ENCODE measurements at places on chromosomes 5 and 9.

DNA sequence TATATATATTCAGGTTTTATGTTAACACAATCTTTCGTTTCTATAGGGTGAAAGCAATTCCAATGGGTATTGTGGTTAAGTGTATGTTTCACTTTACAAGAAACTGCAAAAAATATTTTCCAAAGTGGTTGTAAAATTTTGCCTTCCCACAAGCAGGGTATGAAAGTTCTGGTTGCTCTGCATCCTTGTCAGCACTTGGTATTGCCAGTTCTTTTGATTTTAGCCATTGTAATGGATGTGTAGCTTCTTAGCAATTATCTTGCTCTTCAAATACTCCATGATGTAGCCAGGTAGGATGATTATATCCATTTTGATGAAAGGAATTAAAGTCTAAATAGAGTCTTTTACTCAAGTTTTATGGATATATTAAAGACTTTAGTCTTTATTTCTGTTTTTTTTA is 9.1 kb upstream of the ADAM19 start:
- DNase-seq = no peak

GRCh38 chr5:120504057-120504456 is 40.0 kb downstream of the PRR16 start:
- DNase-seq = no peak

- DNase-seq = no peak
Observed at GRCh38 chr5:138445547-138446271, 6.9 kb downstream of the REEP2 start.

DNA sequence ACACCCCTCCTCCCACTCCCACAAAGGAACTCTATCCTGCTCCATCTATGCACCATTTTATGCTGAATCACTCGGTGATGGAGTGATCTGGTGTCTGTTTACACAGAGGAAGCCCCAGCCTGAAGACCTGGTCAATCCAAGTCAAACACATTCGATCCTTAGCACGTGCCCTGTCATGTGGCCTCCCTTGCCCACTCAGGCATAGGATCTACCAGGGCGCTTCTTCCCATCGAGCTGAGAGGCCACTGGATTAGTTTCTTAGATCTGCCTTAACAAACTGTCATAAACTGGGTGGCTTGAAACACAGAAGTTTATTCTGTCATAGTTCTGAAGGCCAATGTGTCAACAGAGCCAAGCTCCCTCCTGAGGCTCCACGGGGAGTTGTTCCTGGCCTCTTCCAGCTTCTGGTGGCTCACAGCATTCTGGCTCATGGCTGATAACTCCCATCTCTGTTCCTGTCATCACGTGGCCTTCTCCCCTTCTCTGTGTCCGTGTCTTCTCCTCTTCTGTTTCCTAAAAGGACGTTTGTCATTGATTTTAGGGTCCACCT is 34.2 kb downstream of the FOXI1 start:
- DNase-seq = no peak

DNA sequence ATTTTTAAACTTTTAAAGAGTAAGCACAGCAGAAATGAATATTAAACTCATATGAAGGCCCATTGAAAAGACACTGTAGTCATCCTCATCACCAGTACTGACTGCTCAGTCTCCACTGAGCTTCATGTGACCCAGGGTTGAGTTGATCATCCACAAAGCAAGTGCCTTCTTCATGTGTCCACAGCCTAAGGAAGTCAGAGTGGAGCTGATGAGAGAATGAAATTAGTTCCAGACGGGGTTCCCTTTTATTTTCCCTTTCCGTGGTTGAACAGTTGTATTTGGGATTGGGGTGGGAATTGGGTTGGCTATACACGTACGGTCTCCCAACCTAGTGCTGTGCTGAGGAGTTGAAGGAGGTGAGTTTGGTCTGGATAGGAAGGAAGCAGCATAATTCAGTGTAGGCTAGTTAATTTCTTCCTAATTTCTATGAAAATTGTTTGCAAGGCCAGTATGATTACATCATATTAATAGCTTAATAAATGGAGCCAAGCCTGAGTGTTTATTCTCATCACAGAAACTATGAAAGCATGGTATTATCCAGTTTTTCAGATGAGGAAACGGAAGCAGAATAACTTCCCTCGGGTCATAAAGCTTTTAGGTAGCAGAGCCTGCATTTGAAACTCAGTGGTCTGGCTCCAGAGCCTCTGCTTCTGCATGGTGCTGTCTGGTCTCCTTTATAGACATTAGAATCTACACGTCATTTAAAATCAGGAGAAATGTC is 103.9 kb upstream of the DMRT1 start:
- DNase-seq = no peak

GRCh38 chr5:147835386-147835798 is 3.9 kb upstream of the SPINK1 start:
- no peak for DNase-seq

GRCh38 chr5:137395011-137395755 is 103.9 kb downstream of the SPOCK1 start:
- no peak for DNase-seq

DNA sequence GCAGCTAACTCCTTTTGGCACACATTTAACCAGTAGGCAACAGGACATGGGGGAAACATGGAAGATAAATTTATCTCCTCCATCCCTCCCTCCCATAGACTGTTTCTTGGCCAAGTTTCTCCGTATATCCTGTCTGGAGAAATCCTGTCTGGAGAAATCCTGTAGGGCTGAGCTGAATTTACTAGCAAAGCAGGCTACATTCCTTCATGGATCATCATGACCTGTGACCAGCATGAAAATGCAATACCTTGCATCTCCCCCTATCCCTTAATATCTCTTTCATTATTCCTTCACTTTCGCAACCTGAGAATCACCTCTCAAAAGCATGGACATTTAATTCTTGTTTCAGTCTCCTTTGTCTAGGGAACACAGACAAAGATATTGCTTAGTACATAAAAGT is 379.1 kb downstream of the PSAT1 start:
- no peak for DNase-seq

GRCh38 chr9:29773676-29774075 is 2200.4 kb upstream of the C9orf72 start:
- no peak for DNase-seq
